ENCODE measurements at places on chromosomes 5 and 9. TPM values are rescaled to one million over a fixed set of nuclear protein-coding genes. Genes with fewer than 3 reads are reported as not detected.

- no peak for DNase-seq
Measured at GRCh38 chr9:89773170-89773569, 168.4 kb downstream of the GADD45G start.

- no peak for DNase-seq
Measured at GRCh38 chr5:72369711-72370110, 49.5 kb downstream of the PTCD2 start.

DNA sequence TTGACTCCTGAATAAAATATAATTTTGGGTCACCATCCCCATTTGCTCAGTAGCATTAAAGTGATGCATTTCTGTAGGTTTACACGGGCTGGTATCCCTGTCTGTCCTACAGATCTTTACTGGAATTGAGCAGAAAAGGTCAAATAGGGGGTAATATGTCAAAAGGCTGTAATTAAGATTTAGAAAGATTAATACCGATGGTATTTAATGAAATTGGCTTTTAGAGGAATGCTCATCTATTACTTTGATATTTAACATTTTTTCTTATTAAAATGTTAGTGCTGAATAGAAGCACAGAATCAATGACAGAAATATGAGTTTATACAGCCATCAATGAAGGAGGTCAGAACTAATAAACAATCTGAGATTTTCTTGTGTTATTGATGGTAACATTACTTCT is 1762.2 kb upstream of the WWC1 start:
- no peak for DNase-seq

- no peak for DNase-seq
Measured at GRCh38 chr5:104914536-104915070, 1352.0 kb upstream of the NUDT12 start.

DNA sequence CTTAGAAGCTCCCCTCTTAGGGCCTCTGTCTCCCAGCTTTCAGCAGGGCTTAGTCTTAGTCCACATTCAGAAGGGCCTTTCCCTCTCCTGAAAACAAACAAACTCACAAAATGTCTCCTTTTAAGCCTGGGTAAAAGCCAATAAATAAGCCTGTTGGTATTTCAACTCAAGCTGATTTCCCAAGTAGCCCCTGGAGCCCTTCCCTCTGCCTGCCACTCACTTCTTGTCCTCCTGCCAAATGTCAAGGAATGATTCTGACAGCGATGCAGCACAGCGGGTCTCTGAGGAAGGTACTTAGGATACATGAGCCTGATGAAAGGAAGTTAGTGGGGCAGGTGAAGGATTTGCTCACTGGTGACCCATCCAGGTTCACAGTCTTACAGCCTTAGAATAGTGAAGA is 210.5 kb downstream of the PJA2 start:
- no peak for DNase-seq

- no peak for DNase-seq
Measured at GRCh38 chr5:30150231-30150630, 1043.3 kb upstream of the CDH6 start.

GRCh38 chr5:148125641-148126040 is 42.7 kb upstream of the SPINK14 start:
- no peak for DNase-seq

DNA sequence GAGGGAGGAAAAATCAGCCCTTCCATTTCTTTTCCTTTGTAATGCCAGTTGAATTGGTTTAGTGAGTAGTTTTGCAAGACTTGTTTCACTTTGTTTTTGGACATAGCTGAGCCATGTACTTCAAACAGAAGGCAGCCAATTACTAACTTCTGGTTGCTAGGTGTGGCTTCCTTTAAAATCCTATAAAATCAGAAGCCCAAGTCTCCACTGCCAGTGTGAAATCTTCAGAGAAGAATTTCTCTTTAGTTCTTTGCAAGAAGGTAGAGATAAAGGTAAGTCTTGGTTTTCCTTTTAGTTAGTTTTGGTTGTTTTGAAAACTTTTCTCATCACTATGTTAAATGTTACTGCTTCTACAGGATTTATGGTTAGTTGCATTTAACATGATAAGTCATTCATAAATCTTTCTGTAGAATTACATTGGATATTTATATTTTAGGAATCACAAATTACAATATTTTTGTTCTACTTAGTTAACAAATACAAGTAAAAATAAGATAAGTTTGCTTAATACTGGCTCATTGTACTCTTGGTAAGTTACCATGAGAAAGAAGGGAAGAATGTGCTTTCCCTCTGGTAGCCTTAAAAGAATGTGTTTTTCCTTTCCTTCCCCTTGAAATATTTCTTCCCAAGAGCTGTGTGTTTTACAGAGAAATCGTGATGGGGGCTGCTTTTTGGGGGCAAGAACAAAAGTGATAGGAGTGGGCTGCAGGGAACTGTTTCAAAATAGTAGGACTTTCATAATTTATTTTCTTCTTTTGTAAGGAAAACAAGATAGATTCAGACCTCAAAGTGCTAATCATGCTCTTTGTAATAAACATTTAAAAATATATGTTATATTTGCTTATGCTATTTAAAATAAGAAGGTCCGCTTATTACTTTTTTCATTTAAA is at the start of gene ANXA1:
Gene ANXA1, plus strand, starts transcription at position 213 of the 890 bp plus-strand sequence. CDS start 6,671 bp downstream, outside the sequence.
- DNase-seq, result no peak

GRCh38 chr9:90839183-90839728 is 37.6 kb downstream of the SYK start:
- no peak for DNase-seq

DNA sequence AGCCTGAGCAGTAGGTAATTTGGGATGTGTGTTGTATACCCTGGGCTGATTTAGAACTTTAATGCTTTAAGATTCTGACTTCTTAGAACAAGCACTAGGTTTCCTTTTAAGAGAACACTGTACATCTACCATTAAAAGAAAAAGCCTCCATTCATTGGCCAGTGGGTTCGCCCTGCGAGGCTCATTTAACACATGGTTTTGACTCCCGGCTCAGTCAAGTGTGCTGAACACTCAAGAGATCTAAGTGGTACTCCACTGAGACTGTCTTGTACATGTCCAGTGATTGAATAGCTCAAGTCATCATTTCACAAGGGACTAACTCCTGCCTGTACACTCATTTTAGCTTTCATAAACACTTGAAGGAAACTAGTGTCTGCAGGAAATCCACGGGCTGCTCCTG is 3.9 kb downstream of the FUBP3 start:
- no peak for DNase-seq

GRCh38 chr5:74064225-74064624 is 438.2 kb downstream of the ARHGEF28 start:
- no peak for DNase-seq

DNA sequence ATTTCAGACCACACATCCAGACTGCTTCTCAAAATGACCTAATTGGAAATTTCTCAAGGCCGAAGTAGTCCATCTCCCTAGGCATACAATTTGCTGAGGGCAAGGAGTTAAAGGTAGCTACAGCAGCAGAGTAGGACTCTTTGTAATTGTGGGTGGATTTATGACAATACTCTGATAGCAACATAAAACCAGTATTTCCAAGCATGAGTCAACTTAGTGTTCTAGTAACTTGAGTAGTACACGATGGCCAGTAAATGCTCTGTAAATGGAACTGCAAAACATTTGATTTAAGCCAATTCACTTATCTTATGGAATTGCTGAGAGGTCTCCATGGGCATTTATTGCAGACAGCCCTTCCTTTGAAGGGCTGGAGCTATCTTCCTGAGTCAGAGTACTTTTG is 352.2 kb downstream of the PLK2 start:
- no peak for DNase-seq

GRCh38 chr5:135153259-135153658 is 119.2 kb upstream of the PITX1 start:
- DNase-seq, result no peak

The ATP6V1G1 gene
- total RNA-seq, result 134 TPM

The SOHLH1 gene
- not detected for total RNA-seq

The KDM3B gene
- 57.8 TPM for total RNA-seq

The CCNJL gene
- total RNA-seq, result 0.44 TPM

The PHYHD1 gene
- total RNA-seq, result 38.5 TPM
